Activated effector memory CD4-positive, alpha-beta T cell treated with anti-CD3 and anti-CD28 coated beads, Interleukin-2, amount 50 U/mL, for 16 hours (primary cell): ENCODE measurements at places on chromosomes 3 and 15.

GRCh38 chr3:45994419-45995235, 997 bp downstream of the FYCO1 start:
- peak; percentile 75 for DNase-seq

DNA sequence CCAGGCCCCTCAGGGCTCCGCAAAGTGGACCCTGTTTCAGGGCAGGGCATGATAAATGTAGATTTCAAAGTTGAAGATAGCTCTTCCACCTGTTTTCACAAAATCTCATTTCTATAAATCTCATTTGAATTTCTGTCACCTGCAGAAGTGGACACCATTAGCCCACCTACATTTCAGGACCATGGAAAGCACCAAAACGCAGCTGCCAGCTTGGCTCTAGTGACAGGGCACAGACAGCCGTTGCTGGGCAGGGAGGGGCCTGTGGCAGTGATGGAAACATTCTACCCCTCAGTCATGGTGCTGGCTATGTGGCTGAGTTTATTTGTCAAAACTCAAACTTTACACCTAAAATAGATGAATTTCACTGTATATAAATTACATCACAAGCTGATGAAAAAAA, 40.4 kb downstream of the PRR23E start:
- no peak for DNase-seq

- DNase-seq: no peak
These were observed 6.1 kb downstream of the GRAMD1C start for GRCh38 chr3:113844622-113845222.

DNA sequence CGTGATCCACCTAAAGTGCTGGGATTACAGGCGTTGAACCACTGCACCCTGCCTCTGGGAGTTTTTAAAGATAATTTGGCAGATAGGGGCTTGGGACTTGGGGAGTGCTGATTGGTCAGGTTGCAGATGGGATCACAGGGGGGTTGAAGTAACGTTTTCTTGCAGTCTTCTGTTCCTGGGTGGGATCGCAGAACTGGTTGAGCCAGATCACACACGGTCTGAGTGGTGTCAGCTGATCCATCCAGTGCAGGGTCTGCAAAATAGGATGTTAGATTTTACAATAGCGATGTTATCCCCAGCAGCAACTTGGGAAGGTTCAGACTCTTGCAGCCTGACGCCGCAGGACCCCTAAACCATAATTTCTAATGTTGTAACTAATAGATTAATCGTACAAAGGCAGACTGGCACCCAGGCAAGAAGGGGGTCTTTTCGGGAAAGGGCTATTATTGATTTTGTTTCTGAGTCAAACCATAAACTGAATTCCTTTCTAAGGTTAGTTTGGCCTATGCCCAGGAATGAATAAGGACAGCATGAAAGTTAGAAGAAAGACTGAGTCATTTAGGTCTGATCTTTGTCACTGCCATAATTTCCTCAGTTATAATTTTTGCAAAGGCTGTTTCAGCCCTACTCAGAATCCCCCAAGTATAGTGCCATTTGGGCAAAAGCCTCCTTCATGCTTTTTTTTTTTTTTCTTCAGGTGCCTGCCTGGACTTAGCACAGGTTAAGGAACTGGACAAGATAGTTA, 1.5 kb upstream of the CA12 start:
- DNase-seq: no peak

DNA sequence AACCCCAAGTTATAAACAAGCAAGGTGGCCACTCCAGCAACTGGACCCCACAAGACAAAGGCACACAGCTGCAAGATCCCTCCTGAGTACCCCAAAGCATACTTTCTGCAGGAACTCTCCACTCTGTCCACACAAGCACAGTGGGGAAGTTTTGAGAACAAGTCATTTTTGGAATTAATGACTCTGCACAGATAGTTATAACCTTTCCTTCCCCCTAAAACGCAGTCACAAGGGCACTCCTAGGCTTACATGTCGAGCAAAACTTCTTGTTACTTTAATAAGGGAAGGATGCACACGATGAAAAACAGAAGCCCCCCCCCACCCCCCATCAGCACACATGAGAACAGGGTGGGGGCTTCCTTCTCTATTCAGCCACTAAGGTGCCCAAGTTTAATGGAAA, 1.2 kb downstream of the STIMATE start:
- no peak for DNase-seq

- DNase-seq: no peak
These were observed 116.9 kb downstream of the NFKBIZ start for GRCh38 chr3:101966226-101966625.

DNA sequence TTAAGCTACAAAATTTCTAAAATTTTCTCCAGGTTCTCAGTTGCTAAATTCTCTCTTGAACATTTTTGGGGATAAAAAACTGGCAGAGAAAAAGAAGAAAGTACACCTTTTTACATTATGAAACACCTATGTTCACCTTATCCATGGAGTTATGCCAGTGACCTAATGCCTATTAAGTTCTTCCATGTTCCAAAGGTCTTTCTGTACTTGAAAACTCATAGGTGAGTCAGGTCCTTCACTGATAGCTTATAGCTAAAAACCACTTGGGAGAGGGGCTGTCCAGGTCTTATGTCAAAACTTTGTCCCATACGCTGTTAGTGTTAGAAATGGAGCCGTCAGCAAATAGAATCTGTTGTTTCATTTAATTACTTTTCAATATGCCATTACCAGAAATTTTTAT, 487.5 kb upstream of the TPRG1 start:
- no peak for DNase-seq

DNA sequence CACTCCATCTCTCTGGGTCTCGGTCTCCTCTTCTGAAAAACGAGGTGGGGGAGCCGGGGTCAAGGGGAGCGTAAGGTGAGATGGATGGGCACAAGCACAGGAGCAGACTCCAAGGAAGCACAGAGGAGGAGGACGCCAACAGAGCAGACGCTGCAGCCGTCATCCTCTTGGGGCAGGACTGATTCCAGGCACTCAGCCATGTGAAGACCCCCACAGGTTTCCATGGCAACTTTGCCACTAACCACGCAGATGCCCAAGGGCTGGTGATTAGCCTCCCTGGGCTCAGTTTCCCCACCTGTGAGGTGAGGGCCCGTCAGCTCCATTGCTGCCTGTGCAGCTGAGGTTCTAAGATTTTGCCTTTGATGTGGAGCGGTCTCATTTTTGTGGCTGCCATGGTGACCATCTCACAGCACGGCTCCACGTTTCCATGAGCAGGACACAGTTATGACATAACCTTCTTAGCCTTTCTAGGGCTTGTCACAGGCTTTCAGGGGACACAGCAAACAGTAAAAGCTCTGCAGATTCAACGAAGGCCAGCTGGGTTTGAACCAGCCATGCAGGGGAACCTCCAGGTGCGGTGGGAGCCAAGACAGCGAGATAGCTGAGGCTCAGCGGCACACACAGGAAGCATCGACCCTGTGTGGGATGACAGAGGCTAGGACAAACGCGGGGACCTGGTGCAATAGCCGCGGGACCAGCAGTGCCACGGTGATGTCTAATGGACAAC, 170.3 kb downstream of the NUP210 start:
- no peak for DNase-seq

DNA sequence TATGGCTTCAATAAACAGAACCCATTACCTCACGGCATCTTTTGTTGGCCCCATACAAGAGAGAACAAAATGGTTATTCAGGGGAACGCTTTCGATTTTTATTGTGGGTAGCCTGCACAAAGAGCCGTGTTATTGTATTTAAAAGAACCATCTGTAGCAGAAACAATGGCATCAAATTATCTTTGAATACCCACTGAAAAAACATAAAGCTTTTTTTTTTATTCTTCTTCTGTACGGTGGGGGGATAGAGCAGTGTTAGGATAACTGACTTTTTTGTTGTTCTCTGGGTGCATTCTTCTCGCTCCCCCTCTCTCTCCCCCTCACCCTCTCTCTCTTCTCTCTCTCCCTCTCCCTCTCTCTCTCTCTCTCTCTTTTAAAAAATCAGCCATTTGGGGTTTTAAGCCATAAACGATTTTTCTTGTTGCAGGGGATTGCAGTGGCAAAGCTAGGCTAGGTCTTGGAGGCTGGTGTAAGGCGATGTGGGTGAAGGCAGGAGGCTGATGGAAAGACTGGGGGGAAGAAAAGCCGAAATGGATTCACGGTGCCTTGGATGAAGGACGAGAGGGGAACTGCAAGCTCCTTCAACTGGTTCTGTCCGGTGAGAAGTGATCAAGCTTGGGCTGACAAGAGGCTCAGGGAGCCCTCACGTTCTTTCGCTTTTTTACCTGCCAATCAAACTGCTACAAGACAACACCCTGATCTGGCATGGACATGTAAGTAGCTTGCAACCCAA, 12.4 kb upstream of the SOX2 start:
- DNase-seq: no peak

- DNase-seq: peak; percentile 12
These were observed 19.1 kb downstream of the FGD5 start for GRCh38 chr3:14837878-14838258.

DNA sequence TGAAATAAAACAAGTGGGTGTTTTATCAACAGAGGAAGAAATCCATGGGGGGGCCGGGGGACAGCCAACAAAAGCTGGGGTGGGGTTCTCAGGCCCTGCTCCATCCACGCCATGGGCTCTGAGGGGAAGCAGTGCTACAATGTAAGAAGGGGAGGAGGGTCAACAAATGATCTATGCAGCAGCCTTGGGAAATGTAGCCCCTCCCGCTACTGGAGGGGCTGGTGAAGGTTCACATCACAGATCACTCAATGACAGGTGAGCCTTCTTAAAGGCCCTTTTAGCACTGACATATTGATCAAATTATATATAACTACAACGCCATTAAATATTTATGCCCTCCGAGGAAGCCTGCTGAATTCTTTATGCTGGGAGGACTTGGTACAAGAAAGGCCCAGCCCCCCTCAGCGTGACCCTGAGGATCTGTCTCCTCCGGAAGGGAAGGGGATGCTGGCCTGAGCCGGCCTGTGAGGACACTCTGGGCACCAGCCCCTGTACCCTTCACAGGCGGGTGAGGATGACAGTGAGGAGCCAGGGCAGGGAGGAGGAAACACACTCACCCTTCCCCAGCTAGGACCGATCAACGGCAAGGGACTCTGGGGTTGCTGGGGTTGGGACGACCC, 15.3 kb downstream of the TLE3 start:
- no peak for DNase-seq

DNA sequence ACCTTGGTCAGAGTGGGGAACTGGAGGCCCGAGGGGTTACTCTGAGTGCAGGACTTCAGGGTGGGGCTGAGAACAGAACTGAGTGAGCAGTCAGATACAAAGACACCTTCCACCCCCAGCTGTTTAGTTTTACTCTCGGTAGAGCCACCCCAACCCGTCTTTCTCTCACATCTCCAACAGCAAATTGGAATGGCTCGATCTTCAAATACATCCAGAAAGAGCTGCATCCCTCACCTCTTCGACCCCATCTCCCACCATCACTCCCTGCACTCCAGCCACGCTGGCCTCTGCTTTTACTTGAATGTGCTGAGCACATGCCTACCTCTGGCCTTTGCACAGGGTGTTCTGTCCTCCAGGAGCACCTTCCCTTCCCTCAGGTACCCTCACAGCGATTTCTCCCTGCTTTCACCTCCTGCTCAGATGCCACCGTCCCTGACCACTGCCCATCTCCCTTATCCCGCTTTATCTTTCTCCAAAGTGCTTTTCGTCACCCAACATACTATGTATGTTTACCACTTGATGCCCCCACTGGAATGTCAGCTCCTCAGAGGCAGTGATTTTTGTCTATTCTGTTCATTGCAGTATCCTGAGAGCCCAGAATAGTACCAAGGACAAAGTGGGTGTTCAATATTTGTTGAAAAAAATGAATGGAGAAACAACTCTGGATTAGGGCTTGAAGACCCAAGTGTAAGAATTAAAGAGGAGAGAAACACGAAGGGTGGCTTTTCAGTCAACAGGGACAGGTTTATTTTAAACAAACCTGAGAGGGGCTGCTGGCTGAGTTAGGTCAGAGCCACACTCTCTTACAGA, 4.4 kb downstream of the CHCHD4 start:
- no peak for DNase-seq

GRCh38 chr3:95254758-95255157, 1191.9 kb downstream of the NSUN3 start:
- DNase-seq: no peak

DNA sequence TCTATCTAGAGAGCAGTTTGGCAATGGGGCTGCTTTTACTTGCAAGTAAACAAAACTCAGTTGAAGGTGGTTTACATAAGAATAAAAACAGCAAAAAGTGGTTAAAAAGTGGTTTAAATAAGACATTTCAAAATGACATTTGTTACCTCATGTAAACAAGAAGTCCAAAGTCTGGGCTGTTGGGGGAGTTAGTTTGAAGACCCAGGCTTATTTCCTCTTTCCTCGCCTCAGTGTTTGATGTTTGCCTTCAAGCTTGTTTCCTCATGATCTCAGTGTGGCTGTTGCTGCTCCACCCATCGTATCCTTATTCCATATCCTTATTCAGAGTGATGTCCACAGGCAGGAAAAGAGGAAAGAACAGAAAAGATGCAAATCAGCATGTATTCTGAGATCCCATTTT, 15.2 kb downstream of the CGNL1 start:
- DNase-seq: no peak

DNA sequence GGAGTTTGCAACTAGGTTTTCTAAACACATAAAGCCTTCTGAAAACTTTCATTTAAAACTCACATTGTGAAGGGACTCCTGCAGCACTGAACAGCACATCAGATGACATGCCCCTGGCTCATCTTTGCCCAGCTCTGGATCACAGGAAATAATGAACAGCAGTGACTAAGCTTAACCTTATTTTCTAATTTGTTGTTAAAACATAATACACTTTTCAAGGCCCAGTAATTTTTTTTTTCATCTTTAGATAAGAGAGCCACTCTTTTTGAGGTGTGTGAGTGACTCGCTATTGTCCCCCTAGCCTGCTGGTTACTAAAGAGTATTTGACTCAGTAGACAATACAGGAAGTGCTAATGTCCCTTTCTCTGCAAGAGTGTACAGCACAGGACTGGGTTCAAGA, 204.0 kb downstream of the OSBPL10 start:
- no peak for DNase-seq

DNA sequence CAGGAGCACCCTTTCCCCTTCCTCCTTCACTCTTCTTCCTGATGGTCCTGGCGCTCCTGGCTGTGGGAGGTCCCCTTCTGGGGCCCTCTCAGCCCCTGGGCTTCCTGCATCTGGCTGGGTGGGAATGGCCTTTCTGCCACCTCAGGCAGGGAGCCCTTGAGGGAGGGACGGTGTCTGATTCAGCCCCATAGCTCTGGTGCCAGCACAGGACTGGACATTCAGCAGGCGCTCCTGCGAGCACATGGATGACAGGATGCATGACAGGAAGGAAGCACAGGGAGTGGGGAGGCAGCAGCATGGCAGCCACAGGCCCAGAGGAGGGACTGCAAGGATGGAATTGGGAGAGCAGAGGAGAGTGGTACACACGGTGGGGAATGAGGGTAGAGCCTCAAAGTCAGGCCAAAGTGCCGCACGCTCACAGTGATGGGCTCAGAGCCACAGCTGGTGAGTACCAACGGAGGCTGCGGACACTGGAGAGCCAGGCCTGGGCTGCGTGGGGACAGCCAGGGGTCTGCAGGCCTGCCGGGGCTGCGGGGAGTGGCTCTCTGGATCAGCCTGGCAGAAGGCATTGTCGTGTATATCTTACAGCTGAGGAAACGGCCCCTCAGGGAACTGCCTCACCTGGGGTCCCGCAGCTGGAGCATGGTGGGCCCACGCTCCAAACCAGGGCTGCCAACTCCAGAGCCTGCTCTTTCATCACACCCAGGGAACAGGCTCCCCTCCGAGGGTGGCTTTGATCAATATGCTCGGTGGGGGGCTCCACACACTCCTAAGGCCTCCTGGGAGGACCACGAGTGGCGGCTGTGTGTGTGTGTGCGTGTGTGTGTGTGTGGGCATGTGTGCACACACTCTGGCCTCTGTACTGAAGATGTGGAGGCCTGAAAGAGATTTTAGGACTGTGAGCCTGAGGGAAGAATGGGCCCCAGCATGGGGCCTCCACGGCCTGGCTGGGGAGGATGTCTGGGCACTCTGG, 51.4 kb upstream of the CTSH start:
- DNase-seq: no peak

GRCh38 chr3:171614318-171614921, 154.2 kb upstream of the TNIK start:
- DNase-seq: peak; percentile 71
